ENCODE measurements at places on chromosomes 2 and 18.

DNA sequence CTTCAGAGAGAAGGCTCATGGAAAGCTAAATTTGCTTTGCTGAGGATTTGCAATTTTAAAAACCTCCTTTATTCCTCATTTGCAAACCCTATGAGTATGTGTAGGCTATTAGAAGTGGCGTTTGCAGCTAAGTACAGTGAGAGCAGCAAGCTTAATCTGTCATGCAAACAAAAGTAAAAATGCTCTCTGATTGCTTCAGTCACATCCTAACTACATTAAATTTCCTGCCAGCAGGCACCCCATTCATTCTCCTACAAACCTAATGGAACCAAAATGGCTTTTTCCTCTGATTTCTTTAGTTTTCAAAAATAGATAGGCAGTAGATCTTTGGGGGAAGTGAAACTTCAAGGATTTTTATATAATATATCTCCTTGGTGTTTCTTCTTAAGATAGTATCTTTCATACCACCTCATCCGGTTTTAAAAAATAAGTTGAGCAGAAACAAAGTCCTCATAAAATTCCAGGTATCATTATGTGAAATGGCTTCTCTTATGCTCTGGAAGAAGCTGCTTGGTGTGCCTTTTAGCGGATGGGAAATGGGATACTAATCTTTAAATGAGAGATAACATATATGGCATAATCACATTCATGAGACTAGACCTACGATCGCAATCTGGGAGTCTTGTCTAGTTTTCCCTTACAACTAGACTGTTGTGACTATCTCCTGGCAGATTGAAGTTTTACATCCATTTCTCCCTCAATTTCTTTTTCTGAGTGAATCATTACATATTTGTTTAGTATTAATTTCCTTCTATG, 49.1 kb downstream of the CLIP4 start:
- no peak for DNase-seq

GRCh38 chr2:176234156-176234555, 35.1 kb upstream of the MTX2 start:
- DNase-seq: no peak

GRCh38 chr18:55875371-55875901, 287.4 kb upstream of the TCF4 start:
- DNase-seq: no peak

DNA sequence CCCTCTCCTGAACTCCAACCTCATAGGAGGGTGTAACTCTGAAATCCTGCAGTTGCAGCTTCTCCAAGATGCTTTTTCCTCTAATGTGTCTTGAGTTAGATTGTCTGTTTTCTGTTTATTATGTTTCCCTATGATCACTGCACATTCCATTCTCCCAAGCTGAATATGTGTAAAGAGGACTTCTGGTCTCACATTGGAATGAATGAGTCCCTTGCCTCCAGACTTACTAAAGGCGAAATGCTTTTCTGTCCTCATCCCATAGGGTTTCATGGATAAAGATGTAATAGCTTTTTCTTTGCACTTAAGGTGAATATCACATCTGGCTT, 35.5 kb upstream of the CYP27A1 start:
- no peak for DNase-seq

GRCh38 chr18:30361864-30362540, 680.5 kb downstream of the DSC3 start:
- no peak for DNase-seq

- DNase-seq: no peak
These were observed 91.5 kb upstream of the RGPD4 start for GRCh38 chr2:107735201-107735600.

All from activated naive CD4-positive, alpha-beta T cell treated with Interleukin-2 at 50 U/mL for 16 hours (primary cell).